ENCODE measurements at places on chromosomes 12 and 14.

GRCh38 chr12:80490329-80490728, 46.3 kb downstream of the PTPRQ start:
- DNase-seq: no peak

- no peak for DNase-seq
Observed at GRCh38 chr14:76761960-76762410, 717 bp downstream of the VASH1 start.

- DNase-seq: no peak
Observed at GRCh38 chr14:56570295-56570694, 9.3 kb upstream of the TMEM260 start.

GRCh38 chr14:64704143-64704742, at the start of gene PLEKHG3:
PLEKHG3 (plus strand) TSS chr14:64704424; CDS start chr14:64727632, 23,208 bp downstream.
- DNase-seq: no peak

DNA sequence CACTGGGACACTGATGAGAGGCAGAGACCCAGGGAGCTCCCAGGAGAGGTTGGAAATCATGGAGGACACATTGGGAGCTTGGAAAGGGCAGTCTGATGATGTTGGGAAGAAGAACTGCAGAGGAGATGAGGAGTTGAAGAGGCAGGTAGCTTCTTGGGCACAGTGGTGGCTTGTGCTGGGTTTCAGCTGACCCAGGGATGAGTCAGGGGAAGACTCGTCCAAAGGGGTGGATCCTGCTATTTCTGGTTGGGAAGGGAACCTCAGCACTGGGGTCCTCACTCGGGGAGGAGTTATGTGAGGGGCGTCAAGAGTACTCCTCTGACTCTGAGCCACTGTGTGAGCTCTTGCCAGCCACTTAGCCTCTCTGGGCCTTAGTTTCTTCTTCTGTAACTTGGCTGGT, 11.5 kb downstream of the ADCY4 start:
- DNase-seq: no peak

GRCh38 chr12:68439368-68440045, 107.3 kb upstream of the MDM1 start:
- no peak for DNase-seq

GRCh38 chr12:55607821-55608594, 28.7 kb upstream of the OR10P1 start:
- DNase-seq: no peak

Data from fibroblast of skin of left biceps (primary cell).